Hematopoietic multipotent progenitor cell treated with erythropoietin and hydrocortisone succinate and interleukin-3 and kit ligand, for 6 days (in vitro differentiated cells): ENCODE measurements at places on chromosomes 7 and 10.
A peak's percentile ranks its signal among the peaks of the same experiment; 100 is the strongest.

DNA sequence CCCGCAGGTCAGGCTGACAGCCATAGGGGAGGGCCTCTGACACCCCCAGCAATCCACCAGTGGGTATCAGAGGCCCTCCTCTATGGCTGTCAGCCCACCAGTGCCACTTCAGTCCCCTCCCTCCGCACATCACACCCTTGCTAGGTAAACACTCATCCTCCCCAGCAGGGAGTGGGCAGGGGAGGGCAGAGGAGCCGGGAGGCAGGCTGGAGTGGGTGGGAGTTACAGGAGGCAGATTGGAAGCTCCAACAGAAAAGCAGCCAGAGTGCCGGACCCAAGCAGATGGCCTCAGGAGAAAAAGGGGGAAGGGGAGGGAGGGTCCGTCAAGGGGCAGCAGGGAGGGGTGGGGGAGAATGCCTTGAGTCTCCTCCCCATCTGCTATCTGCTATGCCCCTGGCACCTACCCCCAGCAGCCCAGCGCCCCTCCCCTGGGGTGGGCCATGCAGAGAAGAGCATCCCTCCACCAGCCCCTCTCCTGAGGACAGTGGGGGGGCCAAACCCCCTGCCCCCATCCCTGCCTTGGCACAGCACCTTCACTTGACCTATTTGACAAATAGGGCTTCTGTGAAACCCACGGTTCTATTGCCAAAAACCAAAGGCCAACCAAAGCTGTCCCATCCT, 2.4 kb downstream of the RASGEF1A start:
- DNase-seq = no peak

GRCh38 chr7:28395831-28396230, 16.5 kb upstream of the CREB5 start:
- no peak for DNase-seq

DNA sequence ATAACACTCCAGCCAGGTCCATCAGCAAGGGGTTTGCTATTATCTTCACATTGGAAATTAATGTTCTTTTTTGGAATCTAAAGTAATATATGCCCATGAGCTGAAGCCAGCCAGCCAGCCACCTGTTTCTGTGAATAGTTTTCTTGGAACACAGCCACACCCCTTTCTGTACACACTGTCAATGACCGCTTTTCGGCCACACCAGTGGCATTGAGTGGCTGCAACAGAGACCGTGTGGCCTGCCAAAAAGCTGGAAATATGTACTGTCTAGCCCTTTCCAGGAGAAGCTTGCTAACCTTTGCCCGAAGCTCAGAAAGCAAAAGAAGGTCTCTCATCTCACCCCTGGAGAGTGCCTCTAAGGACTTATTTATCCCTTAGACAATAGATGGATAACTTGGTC, 98.5 kb upstream of the NPS start:
- DNase-seq = no peak

DNA sequence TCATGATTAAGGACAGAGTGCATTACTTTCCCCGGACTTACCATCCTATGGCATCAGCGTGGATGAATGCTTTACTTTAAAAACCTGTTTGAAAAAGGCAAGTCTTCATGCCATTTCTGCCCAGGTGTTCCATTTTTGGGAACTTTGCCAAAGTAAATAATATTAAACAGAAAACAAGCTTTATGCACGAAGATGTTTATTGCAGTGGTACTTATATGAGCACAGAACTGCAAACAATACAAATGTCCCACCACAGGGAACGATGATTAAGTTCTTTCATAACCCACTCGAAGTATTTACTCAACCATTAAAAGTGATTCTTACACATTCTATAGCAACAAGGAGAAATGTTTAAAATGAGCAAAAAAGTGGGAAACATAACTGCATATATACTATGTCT, 109.7 kb upstream of the GDF10 start:
- DNase-seq = no peak

DNA sequence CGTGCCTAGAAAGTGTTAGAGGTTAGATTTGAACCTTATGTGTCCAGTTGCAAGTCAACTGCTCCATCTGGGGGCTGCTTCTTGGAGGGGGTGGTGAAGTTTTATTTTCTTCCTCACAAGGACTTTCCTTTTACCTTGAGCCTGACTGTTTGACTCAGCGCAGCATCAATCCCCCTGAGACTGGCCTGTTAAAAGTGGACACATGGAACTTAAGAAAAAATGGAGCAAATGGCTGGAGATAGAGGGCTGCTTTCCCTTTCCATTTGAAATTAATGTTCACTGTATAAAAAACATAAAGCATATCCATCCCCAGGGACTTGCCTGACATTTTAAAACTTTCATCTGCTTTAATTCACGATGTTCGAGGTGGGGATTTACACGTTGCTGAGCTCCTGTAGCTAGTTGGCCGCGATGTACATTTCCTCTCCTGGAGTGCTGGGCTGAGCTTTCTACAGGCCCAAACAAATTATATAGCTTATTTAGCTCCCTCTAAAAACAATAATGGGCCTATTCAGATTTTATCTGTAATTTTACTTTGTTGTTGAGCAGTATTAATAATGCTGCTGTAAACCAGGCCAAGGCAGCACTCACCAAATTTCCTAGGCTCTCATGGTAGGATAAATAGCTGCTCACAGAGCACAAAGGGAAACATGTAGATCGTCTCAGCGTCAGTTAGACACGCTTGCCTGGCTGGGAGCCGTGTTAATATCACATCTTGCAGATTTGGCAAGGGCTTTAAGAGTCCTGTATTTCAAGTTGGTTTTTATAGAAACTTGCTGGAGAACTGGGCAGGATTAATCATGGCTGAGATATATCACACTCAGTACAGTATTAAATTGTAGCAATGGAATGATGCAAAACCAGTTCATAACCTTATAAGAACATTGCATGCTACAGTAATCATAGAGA, 251.5 kb downstream of the LRMDA start:
- no peak for DNase-seq

GRCh38 chr10:77763453-77764430, 126.1 kb upstream of the KCNMA1 start:
- no peak for DNase-seq

GRCh38 chr10:31207636-31208035, 111.4 kb upstream of the ZEB1 start:
- no peak for DNase-seq

DNA sequence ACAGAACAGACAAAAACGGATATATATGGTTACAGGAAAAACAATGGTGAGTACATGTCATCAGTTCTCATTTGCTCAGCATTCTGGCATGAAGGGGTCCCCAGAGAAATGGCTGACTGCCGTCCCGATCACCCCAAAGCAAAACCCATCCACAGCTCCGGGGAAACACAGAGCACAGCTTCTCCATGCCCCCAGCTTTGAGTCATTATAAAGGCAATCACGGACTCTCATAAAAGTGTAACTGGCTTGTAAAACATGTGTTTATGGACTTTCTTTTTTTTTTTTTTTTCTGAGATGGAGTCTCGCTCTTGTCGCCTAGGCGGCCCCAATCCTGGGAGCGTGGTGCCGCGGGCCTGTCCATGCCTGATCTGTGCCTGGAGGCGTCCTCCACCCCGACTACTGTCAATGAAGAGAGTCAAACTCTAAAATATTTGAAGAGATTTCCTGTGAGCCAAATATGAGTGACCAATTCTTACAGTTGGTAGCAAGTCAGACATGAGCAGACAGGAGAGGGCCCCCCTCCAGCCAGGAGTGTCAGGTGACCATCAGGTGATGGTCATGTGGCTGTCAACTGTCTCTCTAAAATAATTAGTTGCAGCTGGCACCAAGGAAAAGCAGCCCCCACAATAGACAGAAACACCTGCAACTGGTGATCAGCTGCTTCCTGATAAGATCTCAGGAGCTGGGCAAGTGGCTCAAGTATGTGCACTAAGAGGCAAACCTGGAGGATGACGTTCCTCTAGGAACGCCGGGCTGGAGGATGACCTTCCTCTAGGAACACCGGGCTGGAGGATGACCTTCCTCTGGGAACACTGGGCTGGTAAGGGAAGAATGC, 21.7 kb upstream of the NOM1 start:
- no peak for DNase-seq

GRCh38 chr7:39357648-39358047, 208.6 kb upstream of the YAE1 start:
- peak; percentile 15 for DNase-seq

DNA sequence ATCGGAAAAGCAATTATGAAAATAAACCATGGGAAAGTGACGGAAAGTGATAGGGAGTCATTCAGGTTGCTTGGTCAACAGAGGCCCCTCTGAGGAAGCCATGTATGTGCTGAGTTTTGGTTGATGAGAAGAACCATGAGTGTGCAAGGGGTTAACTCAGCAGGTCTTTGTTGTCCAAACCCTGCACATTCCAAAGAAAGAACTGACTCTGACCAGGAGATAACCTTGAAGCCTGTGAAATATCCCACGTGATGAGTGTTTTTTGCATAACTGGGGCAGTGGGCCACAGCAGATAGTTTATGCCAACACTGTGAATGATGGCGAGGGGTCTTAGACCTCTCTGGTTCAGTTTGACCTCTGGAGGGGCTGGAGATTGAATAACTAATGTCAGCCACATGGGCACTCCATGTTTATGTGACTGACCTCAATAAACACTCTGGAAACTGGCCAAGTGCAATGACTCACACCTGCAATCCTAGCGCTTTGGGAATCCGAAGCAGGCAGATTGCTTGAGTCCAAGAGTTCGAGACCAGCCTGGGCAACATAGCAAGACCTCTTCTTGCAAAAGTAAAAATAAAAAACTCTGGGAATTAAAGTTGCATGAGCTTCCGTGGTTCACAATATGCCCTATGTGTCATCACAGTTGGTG, 154.0 kb upstream of the FOXK1 start:
- DNase-seq = no peak

- DNase-seq = no peak
These were observed 78.7 kb upstream of the CXCL12 start for GRCh38 chr10:44463511-44464121.

GRCh38 chr7:99257065-99257464, 15.6 kb upstream of the MYH16 start:
- no peak for DNase-seq

DNA sequence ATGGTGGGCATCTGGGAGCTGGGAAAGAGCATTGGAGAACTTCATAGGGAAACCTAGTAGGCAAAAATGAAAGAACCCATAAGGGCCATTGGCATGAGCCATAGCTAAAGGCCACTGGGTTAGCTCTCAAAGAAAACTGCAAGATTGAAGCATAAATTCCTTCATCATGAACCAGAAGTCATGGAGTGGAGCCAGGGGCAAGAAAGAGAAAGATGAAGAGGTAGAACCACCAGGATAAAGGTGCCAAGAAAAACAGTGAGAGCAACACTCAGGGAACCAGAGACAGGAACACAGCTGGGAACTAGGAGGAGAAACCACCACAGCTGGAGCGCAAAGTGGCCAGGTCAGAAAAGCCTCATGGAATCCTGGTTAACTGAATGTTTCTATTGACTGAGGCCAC, 11.5 kb upstream of the SGMS1 start:
- no peak for DNase-seq

DNA sequence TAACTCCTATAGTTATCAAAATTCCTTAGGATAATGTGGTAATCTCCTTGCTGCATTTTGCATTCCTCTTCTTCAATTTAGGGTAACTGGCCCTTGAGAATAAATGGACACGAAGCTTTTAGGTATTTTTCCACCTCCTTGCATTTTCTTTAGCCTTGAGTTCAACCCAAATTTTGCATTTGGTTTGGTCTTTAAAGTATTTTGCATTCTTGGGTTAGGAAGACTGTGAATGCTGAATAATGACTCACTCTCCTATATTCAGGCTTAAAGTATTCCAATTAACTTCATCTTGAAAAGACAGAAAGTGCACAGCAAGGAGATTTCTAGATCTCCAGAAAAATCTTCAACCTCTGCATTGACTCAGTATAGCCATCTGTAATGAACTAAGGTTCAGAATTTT, 47.3 kb downstream of the TFPI2 start:
- DNase-seq = no peak

DNA sequence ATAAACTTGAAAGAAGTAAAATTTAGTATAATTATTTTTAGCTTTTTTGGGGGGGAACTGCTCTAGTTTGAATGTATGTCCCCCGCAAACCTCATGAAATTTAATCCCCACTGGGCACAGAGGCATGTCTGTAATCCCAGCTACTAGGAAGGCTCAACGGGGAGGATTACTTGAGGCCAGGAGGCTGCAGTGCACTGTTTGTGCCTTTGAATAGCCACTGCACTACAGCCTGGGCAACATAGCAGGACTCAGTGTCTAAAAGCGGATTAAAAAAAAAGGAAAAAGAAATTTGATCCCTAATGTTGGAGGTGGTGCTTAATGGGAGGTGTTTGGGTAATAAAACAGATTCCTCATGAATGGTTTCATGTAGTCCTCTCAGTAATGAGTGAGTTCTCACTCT, 43.1 kb upstream of the PHF14 start:
- DNase-seq = no peak

GRCh38 chr10:78975926-78976325, 92.8 kb upstream of the ZMIZ1 start:
- DNase-seq = no peak

DNA sequence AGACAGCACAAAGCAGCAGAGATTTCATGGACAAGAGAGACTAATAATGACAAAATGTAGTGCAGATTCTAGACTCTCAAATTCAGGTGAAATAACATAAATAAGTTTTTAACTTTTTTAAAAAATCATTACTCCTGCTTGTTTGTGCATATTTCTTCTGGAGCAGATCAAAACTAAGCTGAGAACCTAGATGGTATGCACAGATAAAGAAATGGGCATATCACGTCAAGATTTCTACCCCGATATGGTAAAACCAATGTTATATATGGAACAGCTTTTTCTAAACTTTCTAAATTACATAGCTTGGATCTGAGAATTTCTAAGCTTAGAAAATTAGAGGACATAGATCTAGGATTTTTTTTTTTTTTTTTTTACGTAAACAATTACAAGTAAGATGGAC, 18.2 kb downstream of the TWIST1 start:
- DNase-seq = no peak

GRCh38 chr10:65194555-65194954, 1673.4 kb downstream of the REEP3 start:
- no peak for DNase-seq

DNA sequence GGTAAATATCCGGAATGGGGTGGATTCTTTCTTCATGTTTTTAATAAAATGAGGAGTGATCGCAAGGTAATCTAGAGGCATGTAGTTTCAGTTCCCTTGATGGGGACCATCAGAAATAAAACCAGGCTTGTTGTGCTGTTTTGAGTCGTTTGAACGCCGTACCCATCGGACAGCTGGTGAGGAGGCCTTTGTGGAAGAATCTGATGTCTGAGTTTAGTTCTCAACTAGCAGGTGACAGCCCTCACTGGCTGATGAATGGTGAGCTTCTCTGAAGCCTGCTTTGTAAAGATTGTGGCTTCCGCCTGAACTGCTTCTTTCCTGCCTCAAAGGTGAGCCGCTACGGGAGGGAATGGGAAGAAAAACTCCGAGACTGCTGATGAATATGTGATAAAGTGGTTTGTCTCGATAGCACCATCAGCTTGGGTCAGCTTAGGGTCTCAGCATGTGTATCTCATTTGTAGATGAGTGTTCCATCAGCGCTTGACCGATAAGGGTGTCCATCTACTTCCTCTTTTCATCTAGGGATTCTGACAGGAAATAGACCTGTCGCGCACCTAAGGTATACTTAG, 977 bp downstream of the TMEM248 start:
- peak; percentile 62 for DNase-seq
